Nucleus accumbens (tissue), 56 donors: ENCODE measurements at places on chromosomes 6 and 20.

DNA sequence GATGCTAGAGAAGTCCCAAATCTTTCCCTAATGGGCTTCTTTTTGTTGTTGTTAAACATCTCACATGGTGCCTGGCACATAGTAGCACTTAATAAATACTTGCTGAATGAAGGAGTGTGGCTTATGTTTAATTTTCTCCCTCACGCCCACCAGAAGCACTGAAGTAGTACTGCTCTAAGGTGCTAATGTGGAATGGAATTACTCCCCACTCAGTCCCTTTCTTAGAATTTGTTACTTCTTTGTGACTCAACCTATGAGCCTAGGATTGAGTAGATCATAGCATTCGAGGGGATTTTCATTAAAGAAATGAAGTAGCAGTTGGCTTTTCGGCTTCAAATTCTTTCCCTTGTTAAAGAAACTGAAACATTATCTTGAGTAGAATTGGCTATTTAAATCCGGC, 192.8 kb downstream of the CLIC5 start:
- DNase-seq = no peak

DNA sequence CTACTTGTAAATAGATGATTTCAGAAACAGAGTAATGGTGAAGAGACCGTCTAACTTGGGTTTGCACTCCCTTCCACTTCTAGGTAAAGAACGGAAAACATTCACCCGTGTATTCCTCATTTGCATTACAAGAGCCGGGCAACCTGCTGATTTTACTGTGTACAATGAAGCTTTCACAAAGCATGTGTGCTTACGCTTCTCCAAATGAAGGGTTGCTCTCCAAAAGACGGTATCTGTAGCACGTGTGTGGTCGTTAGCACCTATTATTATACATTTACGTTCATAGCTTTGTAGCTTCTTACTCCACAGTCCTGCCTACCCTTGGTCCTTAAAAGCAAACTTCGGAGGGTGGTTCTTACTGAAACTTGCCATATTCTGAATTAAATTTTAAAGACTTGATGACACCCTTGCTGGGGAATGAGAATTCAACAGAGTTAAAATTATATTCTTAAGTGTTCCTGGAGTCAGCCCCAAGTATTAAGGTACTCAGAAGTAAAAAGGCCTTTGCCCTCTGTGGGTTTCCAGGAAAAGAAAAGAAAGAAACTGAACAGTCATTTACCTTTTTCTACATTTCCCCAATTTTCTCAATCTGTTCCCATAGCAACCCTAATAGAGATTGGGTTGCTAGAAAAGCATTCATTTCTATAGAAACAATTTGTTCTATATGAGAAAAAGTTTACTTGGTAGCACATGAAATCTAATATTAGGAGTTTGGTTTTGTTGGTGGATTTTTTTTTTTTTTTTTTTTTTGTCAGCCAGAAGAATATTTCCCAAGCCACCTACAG, 61.9 kb upstream of the KCNG1 start:
- no peak for DNase-seq

DNA sequence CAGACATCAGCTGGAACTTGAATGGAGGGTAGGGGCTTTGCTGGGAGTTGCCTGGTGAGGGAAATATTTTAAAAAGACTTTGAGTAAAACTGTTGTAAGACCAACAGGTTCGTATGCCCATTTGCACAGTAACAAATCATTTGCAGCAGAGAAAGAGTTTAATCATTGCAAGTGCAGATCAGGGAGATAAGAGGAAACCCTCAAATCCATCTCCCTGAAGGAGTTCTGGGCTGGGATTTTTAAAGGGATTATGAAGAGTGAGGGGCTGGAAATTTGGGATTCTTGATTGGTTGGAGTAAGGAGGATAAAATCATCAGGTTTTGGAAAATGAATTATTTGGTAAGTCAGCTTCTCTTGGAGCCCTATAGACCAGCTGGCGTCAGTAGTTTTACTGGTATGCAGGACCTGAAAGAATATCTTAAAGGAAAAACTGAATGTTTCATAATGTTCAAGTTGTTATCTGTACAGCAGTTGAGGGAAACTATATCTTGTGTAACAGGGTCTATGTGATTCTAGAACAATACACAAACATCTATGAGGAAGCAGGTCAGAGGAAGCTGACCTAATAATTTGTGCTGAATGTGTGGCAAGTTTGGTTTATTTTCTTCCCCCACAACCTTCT, 295.5 kb downstream of the PLCB1 start:
- DNase-seq = no peak

GRCh38 chr6:45666846-45667245, 289.1 kb upstream of the SUPT3H start:
- DNase-seq = no peak

DNA sequence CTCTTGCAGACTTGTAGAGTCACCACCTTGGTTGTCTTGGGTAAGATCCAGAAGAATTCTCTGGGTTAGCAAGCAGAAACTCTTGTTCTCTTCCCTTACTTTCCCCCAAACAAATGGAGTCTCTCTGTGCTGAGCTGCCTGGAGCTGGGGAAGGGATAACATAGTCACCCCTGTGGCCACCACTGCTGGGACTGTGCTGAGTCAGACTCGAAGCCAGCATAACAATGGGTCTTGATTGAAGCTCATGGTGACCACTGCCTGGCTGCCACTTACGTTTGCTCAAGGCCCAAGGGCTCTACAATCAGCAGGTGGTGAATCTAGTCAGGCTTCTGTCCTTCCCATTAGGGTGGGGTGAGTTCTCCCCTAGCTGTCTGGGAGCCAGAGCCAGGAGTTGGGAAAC, 15.4 kb upstream of the ERVFRD-1 start:
- DNase-seq = no peak

GRCh38 chr6:2773449-2773848, 8.3 kb downstream of the WRNIP1 start:
- no peak for DNase-seq
